Stimulated activated CD4-positive, alpha-beta T cell treated with anti-CD3 and anti-CD28 coated beads, Interleukin-15, amount 100 ng/mL, for 48 hours (primary cell): ENCODE measurements at places on chromosomes 1 and 21.

- no peak for DNase-seq
Measured at GRCh38 chr1:195979646-195980045, 628.6 kb downstream of the KCNT2 start.

DNA sequence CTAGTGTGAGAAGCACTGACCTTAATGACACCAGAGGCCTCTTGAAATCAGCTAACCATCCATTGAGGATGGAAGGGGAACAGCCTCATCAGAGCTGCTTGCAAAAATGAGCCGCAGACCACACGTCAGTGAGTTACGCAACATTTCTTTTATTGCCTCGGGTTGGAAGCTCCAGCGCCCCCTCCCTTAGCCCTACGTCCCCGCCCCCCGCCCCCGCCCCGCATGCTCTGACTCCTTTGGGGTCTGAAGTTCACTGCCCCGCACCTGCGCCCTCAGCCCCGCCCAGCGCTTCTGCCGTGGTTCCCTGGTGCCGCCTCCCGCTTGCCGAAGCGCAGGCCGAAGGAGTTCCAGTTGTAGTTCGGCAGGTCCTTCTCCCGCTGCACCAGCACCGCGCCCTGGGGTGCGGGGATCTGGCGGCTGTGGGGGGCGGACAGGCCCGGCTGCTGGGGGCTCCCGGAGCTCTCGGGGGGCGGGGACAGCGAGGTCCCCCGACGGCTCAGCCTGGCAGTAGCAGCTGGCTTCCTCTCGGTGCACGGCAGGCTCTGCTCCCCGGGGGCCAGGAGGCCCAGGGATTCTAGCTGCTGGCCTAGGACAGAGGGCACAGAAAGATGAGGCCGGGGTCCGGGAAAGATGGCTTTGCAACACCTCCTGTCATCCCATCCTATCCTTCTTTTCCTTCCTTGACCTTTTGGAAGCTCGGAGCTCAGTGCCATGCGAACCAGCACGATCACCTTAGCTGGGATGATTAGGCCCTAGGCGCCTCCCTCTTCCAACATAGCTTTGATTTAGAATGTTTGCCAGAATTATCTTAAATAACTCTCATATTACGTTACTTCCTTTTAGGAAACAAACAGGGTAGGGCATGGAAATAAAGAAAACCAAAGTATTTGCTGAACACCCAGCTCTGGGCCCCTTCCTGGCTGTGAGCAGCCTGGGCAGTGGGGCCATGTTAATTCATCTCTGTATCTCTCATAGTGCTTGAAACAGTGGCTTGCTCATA is 5.8 kb downstream of the KISS1 start:
- no peak for DNase-seq

DNA sequence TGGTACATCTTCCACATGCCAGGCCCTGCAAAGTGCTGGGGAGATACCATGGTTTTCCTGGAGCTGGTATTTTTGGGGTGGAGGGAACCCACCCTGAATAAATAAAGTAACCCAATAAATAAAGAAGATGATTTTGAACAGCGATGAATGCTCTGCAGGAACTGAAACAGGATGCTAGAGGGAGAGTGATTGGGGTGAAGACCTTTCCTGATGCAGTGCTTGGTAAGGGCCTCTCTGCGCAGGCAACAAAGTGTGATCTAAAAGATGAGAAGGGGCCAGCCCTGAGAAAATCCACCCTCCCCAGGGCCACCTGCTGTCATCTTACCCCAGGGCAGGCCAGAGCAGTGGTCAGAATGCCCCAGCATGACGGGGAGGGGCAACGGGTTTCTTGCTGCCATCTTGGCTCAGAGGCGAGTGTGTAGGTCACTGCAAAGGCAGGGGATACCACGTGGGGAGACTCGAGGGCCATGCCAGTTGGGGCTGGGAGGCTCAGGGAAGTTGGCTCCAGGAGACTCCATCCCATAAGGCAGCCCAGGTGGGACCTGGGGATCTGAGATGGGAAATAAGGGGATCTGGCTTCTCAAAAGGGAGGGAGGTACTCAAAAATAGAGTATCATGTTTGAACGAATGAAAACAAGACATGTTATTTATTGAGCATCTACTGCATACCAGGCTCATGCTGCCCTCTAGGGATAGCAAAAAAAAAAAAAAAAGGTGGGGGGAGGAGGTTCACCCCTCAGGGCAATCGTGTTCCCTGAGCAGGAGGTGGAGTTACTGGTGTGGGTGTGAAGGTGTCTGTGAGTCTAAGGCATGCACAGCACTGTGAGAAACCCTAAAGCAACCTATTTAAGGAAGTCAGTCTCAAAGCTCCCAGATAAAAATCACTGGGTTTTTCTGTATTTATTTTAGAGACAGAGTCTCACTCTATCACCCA is 2.8 kb downstream of the SRARP start:
- DNase-seq, result no peak

DNA sequence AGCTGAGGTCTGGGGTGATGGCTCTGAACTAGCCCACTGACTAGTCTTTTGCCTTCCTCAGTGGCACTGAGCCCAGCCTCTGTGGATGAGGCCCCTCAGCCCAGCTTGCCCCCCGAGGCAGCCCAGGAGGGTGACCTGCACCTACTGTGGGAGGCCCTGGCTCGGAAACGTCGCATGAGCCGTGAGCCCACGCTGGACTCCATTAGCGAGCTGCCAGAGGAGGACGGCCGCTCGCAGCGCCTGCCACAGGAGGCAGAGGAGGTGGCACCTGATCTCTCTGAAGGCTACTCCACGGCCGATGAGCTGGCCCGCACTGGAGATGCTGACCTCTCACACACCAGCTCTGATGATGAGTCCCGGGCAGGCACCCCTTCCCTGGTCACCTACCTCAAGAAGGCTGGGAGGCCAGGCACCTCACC is 87.8 kb downstream of the TRIM11 start:
- DNase-seq, result no peak

- DNase-seq, result no peak
Measured at GRCh38 chr21:16578912-16579311, 849.1 kb downstream of the USP25 start.

DNA sequence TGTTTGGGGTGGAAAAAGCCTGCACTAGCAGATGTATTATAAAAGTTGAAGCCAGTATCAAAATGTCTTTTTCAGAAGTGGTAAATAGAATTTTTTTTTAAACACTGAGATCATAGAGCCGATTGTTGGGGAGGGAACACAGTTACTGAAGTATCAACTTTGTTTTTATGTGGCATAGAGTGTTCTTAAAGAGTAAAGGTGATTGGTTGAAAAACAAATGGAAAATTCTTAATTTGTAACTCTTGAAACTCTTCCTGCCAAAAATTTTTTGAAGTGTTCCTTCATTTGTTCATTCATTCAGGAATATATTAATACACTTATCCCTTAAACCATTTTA is 83.3 kb downstream of the DISP1 start:
- DNase-seq, result no peak

DNA sequence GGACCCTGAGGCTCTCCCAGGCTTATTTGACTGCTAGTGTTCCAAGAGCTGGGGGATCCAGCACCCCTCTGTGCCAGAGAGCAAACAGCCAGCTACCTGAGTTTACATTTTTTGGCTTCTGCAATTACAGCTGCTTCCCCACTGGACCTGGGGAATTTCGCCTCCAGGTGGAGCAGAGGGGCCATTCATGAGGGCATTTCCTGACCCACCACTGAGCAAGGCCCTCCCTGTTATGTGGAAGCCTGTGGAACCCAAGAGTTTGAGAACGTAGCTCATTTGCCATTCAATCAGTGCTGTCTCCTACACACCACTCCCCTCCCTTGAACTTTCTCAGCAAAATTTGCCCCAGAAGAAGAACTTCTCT is 42.7 kb upstream of the TMEM51 start:
- DNase-seq, result no peak

DNA sequence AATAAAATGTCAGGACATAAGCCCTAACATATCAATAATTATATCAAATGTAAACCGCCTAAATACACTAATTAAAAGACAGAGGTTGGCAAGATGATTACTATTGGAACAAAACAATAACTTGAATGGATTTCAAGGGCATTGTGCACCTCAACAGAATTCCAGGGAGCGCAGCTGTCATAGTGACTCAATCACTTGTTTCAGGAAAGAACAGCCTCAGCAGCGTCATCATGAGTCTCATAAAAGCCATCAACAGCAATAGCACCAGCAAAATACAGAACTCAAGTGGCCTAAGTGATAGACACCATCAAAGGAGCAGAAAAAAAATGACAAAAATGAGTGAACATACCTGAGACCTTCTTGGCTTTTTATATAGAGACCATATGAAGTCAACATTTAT is 632.7 kb upstream of the NR5A2 start:
- no peak for DNase-seq

DNA sequence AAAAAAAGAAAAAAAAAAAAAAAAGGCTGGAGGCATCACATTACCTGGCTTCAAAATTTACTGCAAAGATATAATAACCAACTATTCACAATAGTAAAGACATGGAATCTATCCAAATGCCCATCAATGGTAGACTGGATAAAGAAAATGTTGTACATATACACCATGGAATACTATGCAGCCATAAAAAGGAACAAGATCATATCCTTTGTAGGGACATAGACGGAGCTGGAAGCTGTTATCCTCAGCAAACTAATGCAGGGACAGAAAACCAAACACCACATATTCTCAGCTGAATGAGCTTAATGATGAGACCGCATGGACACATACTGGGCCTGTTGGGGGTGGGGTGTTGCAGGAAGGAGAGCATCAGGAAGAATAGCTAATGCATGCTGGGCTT is 330.5 kb downstream of the SRGAP2C start:
- DNase-seq, result no peak

DNA sequence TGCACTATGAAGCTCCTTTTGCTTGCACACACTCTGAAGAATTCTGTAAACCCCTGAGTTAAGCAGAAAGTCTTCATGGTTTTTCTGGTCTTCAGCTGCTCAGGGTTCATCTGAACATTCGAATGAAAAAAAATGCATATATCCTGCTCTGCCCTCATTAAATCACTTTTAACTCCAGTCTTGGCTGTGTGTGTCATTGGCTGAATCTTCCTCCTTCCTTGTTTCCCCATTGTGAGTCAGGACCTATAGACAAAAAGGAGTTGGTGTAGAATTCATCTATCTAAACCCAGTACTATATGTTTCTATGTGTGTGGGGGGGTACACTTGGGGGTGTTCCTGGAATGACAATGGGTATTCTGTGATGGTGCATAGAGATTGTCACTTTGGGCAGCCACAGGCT is 6.6 kb upstream of the SPRR1B start:
- DNase-seq, result no peak

GRCh38 chr1:155938220-155938627 is 3.2 kb upstream of the RXFP4 start:
- DNase-seq, result no peak

- DNase-seq, result no peak
Measured at GRCh38 chr21:39669976-39670661, 57.4 kb downstream of the B3GALT5 start.

DNA sequence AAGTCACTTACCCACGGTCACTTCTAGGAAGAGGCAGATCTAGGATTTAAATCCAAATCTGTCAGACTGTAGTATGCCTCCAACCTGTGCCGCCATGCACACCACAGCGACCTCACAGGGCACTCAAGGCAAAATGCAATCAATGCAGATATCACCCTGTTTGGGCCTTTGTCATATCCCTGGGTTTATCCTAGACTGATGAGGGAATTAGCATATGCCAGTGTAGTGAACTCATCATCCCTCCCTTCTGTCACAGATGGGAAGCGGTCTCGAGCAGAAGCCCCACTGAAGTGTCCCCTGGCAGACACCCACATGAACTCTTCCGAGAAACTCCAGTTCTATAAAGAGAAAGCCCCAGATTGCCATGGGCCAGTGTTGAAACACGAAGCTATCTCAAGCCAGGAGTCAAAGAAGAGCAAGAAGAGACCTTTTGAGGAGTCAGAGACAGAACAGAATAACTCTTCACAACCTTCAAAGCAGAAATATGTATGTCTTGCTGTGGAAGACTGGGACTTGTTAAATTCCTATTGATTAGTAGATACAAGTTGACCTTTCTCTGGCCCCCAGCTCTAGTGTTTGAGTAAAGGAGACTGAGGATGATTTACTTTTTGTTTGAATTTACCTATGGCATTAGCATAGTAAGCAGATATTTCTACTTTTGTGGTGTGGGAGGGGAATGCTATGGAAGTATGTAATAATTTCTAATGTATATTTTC is 21.4 kb downstream of the LRRC42 start:
- no peak for DNase-seq

GRCh38 chr1:221347706-221348105 is 394.2 kb downstream of the DUSP10 start:
- DNase-seq, result no peak

- DNase-seq, result no peak
Measured at GRCh38 chr1:232932486-232933425, 17.7 kb upstream of the NTPCR start.

- no peak for DNase-seq
Measured at GRCh38 chr1:206679738-206680211, 4.9 kb upstream of the MAPKAPK2 start.

- DNase-seq, result no peak
Measured at GRCh38 chr1:220770245-220770913, 16.3 kb upstream of the MTARC1 start.

DNA sequence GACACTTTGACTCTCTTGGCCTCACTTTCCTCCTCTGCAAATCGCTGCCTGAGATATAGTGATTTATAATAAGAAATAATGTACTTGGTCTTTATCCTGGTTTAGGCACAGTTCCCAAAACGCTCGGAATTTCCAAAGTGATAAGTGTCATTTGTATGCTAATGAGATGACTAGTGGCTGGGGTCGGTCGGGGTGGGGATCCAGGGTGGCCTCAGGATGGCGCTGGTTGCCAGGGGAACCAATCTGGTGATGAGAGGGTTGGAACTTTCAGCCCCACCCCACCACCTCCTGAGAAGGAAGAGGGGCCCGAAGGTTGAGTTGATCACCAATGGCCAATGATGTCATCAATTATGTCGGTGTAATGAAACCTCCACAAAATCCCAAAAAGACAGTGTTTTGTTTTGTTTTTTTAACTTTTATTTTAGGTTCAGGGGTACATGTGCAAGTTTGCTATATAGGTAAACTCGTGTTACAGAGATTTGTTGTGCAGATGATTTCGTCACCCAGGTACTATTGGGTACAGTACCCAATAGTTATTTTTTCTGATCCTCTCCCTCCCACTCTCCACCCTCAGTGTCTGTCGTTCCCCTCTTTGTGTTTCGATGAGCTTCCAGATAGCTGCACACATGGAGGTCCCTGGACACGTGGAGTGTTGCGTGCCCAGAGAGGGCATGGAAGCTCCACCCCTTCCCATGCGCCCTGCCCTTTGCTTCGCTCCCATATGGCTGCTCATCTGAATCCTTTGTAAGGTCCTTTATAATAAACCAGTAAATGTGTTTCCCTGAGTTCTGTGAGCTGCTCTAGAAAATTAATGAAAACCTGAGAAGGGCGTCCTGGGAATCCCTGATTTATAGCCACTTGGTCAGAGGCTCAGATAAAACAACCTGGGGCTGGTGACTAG is 97.2 kb downstream of the KCNN3 start:
- DNase-seq, result no peak
